ENCODE measurements at places on chromosomes 11 and 22.
A peak's percentile ranks its signal among the peaks of the same experiment; 100 is the strongest.

DNA sequence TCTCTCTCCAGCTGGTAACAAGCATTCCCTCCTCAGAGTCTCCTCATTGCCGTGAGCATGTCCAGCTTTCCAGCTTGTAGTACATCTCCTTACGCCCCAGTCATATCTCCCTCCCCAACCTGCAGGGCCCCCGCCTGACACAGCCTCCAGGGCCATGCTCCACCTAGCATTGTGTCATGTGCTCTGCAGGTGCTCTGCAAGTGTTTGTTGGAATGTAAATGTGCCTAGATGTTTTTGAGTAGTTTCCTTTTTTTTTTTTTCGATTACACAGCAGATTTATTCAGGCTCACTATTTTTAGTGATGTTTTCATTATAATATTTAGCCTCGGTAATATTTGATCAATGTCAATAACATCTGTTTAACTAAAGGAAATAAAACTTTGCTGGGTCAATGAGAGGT, 82.5 kb downstream of the NCAM1 start:
- H3K4me1 ChIP-seq = no peaks in the 10 kb centered on the region
- no peaks in the 10 kb centered on the region for H3K27me3 ChIP-seq
- H3K27ac ChIP-seq = no peak overlapping the region
- no peak for DNase-seq
- H3K36me3 ChIP-seq = no peaks in the 10 kb centered on the region

DNA sequence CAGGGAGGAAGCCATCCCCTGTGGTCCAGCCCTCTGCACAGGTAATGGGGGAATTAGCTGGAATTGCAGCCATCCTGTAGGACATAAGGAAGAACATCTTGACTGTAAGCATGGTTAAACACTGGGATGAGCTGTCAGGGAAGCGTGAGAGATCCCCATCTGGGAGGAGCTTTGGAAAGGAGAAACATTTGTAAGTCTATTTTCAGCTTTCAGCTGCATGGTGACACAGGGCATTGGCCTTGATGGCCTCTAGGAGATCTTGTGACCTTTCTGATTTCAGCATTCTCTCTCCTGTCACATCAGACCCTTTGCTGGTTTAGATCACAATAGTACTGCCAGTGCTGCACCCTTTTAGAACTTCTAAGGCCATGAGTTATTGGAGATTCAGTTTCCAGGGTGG, 47.1 kb downstream of the BCR start:
- H3K4me1 ChIP-seq = peaks cover 20% of the 10 kb centered on the region
- no peaks in the 10 kb centered on the region for H3K27me3 ChIP-seq
- no peak overlapping the region for H3K27ac ChIP-seq
- no peak for DNase-seq
- H3K4me3 ChIP-seq = no peak overlapping the region

DNA sequence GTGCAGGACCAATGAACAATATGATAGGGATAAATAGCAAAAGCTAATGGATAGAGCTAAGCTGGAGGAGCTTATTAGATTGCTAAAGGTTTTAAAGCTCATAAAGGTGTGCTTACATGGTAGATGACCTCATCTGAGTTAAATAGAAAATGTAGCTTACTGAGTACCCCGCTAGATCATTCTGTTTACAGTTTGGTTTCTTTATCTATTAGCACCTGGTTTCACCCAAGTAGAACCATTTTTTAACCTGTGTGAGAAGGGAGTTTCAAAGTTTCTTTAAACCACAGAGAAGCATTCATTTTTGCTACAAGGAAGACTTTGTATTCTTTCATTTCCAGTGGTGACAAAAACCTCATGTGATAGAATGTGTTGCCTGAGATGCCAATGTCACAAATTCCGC, 1778.0 kb downstream of the LRRC4C start:
- no peaks in the 10 kb centered on the region for H3K36me3 ChIP-seq
- no peaks in the 10 kb centered on the region for H3K27me3 ChIP-seq
- H3K4me3 ChIP-seq = no peak overlapping the region
- DNase-seq = no peak
- no peaks in the 10 kb centered on the region for H3K4me1 ChIP-seq

DNA sequence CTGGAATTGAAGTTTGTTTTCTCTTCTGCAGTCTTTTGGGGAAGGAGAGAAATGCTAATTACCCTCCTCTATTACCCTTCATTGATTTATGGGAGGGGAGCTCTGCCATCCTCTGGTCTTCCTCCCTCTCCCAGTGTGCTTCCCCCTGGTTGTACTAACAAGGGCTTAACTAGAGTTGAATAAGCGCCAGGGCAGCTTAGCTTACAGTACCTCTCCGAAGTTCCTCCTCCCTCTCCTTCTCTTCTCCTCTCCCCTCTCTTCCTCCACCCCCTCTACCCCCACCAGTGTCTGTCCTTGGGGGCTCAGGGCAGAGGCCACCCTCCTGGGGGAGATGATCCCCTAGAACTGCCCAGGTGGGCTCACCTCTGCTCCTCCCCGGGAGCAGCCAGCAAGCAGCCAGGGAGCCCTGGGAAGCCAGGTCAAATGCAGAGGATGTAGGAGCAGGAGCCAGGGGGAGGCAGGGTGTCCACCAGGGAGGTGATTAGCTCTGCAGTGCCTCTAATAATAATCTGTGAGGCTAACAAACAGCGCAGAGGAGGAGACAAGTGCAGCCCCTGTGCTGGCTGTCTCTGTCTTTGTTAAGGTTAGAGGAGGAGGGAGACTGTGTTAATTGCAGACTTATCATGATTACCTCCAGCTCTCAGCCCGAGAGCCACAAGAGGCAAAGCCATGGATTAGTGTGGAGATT, 191.6 kb upstream of the CADM1 start:
- H3K27ac ChIP-seq = no peak overlapping the region
- no peaks in the 10 kb centered on the region for H3K36me3 ChIP-seq
- H3K4me1 ChIP-seq = no peaks in the 10 kb centered on the region
- no peak overlapping the region for H3K4me3 ChIP-seq

DNA sequence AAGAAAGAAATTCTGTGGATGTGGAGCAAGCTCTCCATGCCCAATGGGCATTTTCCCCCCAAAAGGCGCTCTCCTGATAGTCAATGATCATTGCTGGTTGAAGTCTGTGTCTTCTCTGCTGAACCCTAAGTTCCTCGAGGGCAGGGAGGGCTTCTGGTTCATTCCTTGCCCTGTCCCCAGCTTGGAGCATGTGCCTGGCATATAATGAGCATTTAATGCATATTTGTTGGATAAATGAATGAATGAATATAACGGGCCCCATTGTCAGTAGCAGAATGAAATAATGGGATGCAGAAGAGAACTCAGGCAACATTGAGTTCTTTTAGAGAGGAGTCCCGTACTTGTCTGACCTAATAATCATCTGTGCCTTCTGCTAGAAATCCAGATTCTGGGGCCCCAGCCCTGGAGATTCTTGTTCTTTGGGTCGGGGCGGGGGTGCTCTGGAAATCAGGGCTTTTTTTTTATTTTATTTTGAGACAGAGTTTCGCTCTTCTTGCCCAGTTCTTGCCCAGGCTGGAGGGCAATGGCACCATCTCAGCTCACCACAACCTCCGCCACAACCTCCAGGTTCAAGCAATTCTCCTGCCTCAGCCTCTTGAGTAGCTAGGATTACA, 64.4 kb downstream of the CD82 start:
- H3K27me3 ChIP-seq = no peaks in the 10 kb centered on the region
- no peaks in the 10 kb centered on the region for H3K36me3 ChIP-seq
- no peak overlapping the region for H3K4me3 ChIP-seq

DNA sequence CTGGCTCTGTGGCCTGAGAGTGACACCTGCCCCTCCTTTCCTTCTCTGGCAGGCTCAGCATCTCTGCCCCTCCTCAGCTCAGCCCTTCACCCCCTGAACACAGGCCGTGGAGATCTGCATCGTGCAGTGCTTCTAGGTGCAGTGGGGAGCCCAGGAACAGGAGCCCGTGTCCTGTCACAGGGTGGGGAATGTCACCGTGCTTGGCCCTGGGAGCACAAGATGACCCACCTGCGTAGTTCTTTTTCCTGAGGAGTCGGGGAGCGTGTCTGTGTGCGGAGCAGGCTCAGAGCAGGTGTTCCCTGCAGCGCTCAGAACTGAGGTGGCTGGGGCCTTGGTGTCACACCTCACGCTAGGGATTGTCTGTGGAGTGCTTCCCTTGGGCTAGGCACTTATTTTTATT, 10.6 kb downstream of the TBC1D22A start:
- no peak for DNase-seq
- peaks cover 26% of the 10 kb centered on the region for H3K4me1 ChIP-seq
- no peak overlapping the region for H3K4me3 ChIP-seq
- no peaks in the 10 kb centered on the region for H3K36me3 ChIP-seq
- H3K27me3 ChIP-seq = no peaks in the 10 kb centered on the region

DNA sequence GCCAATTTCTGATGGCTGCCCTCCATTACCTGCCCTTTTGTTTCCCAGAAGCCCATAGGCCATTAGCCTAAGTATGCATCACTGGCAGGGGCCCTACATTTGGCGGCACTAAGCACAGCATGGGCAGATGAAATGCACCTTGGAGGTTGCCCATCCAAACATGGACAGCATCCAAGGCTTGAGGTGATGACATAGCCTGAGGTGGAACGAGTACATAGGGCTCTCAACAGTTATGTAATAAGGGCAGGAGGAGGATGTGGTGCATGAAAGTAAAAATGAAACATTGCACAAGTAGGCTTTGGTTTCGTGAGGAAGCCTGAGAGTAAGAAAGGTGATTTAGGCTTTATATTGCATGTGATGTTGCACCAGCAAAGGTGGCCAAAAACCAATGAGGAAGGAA, 148.1 kb downstream of the FAM76B start:
- no peak overlapping the region for H3K27ac ChIP-seq
- peaks cover 6% of the 10 kb centered on the region for H3K4me1 ChIP-seq
- no peaks in the 10 kb centered on the region for H3K27me3 ChIP-seq
- no peak for DNase-seq
- no peak overlapping the region for H3K4me3 ChIP-seq

DNA sequence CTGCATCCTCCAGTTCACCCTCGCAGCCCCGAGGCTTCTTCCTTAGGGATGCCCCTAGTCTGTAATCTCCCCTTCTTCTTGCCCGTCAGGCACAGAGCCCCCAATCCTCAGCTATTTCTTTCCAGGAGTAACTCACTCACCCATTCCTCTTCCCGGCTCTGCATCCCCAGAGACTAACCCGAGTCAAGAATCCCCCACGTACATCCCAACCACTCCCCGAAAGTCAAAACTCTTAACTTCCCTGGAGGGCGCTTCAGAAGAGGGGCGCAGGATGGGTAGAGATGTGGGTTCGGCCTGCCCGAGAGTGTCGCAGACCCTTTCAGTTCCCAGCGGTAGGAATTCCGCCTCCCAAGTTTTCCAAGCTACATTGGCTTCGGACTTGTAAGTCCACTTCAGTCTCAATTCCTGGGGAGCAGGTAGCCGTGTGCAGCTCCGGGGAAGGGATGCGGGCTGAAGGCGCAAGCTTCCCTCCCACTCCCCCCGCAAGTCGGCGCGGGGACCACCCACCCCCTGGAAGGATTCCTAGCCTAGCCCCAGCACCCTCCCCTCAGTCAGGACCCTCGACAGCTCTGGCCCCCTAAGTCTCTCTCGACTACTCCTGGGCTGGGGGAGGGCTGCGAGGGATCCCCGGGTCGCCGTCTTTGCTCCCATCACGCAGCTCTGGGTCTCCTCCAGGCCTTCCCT, 871 bp downstream of the BDNF start:
- DNase-seq = peak; percentile 38
- no peaks in the 10 kb centered on the region for H3K36me3 ChIP-seq
- peaks cover 12% of the 10 kb centered on the region for H3K4me1 ChIP-seq
- H3K27me3 ChIP-seq = peaks cover 25% of the 10 kb centered on the region

DNA sequence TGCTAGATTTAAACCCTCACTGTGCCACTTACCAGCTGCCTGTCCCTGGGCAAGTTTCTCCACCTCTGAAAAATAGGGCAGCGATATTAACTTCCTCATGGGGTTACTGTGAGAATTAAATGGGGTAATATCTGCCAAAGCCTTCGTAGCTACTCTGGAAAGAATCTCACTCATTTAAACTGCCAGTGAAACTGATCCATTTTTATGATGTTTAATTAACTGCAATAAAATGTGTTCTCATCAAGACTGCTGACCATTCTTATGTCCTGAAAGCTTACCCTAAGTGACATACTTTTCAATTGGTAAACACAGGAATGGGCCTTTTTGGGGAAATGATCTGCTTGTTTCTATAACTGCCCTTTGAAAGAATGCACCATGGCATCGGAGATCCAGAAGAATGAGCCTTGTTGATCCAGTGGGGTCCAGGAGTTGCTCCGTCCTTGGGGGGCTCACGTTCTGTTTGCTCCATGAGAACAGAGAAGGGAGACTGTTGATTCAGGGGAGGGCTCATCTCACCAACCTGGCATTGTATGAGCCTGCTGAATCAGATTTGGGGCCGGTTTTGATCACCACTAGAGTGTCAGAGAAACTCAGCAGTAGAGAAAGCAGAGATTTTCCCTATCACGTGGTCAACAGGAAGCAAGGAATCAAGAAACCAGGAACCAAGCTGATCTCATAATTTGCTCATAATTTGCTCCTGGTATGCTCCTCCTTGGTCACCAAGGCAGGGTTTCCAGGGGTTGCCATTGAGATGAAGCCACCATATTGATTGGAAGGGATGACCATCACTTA, 7.0 kb upstream of the CCDC86 start:
- H3K27me3 ChIP-seq = peaks cover 6% of the 10 kb centered on the region
- DNase-seq = no peak
- no peaks in the 10 kb centered on the region for H3K4me1 ChIP-seq
- no peak overlapping the region for H3K4me3 ChIP-seq
- no peaks in the 10 kb centered on the region for H3K36me3 ChIP-seq

- no peak overlapping the region for H3K27ac ChIP-seq
- no peak for DNase-seq
- no peaks in the 10 kb centered on the region for H3K27me3 ChIP-seq
- no peak overlapping the region for H3K4me3 ChIP-seq
These were observed 295.1 kb upstream of the ANO5 start for GRCh38 chr11:21897752-21898151.

DNA sequence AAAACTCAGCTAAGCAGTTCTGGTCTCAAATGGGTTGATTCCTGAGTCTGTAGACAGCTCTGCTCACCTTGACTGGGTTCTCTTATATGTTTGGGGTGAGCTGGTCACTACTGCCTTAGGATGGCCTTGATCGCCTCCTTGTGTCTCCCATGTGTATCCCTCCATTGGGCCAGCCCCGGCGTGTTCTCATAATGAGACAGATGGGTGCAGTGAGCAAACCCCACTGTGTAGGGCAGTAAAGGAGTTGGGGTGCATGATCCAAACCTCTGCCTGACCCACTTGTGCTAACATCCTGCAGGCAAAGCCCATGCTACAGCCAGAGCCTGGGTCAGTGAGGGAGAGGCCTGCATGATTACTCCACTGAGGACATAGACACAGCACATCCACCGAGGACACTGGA, 657.6 kb downstream of the BRD1 start:
- no peaks in the 10 kb centered on the region for H3K4me1 ChIP-seq
- no peak overlapping the region for H3K27ac ChIP-seq
- no peak overlapping the region for H3K4me3 ChIP-seq
- H3K27me3 ChIP-seq = no peaks in the 10 kb centered on the region

GRCh38 chr11:69828971-69829344, 9.7 kb upstream of the FGF3 start:
- H3K4me3 ChIP-seq = no peak overlapping the region
- no peaks in the 10 kb centered on the region for H3K4me1 ChIP-seq
- no peak for DNase-seq
- no peak overlapping the region for H3K27ac ChIP-seq
- H3K36me3 ChIP-seq = no peaks in the 10 kb centered on the region

Measured in hepatocyte (in vitro differentiated cells).